Stimulated activated CD4-positive, alpha-beta T cell treated with anti-CD3 and anti-CD28 coated beads, TNF-alpha, amount 100 ng/mL, for 24 hours (primary cell): ENCODE measurements at places on chromosomes 7 and 10.
A peak's percentile ranks its signal among the peaks of the same experiment; 100 is the strongest.

DNA sequence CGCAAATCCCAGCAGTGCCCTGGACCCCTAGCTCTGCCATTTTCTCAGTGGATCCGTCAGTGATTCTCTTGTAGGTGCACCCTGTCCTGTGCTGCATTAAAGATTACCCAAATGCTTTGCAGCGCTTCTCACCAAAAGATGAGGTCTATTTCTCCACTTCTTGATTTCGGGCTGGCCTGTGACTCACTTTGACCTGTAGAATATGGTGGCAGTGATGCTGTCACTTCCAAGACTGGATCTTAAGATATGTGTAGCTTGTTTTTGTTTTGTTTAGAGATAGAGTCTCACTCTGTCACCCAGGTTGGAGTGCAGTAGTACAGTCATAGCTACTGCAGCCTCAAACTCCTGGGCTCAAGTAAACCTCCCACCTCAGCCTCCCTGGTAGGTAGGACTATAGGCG lies 37.0 kb upstream of the ZMIZ1 start:
- DNase-seq: no peak

- no peak for DNase-seq
Observed at GRCh38 chr7:42690794-42691639, 220.9 kb downstream of the C7orf25 start.

- DNase-seq: no peak
Observed at GRCh38 chr10:92125144-92125543, 165.7 kb downstream of the CPEB3 start.

GRCh38 chr7:142301923-142302550 lies 44.2 kb upstream of the PRSS58 start:
- DNase-seq: no peak

GRCh38 chr7:139884441-139884840 lies 55.4 kb downstream of the TBXAS1 start:
- DNase-seq: no peak

- DNase-seq: no peak
Observed at GRCh38 chr10:73868655-73869195, 5.6 kb downstream of the CAMK2G start.

DNA sequence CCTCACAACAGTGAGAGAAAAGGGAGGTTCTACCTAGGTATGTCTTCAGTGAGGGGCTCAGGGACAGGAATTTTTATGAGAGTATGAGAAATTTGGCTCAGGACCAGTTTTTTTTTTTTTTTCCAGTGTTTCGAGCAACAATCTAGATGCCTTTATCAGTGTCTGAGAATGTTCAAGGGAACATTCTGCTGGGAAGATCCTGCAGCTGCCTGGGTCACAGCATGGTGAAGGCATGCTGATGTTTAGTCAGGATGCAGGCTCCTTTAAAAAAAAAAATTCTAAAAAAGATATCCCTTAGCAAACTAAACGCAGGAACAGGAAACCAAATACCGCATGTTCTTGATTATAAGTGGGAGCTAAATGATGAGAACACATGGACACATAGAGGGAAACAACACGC lies 31.0 kb downstream of the SBDS start:
- no peak for DNase-seq

DNA sequence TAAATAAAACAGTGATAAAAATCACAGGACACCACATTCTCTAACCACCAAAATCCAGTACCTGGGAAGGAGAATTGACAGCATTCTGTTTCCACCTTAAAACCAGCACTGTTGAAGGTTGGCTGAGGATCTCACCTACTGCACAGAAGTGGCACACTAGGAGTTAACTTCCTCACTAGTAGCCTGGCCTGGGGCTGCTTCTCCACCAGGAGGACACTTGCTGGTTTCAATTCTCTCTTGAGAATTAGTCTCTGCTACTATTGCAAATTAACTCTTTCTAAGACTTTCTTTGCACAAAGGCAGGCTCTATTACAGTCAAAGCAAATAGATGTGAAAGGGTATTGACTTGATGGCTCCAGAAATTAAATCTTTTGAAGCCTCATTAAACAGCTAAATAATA lies 2.3 kb upstream of the CTTNBP2 start:
- DNase-seq: no peak

- DNase-seq: no peak
Observed at GRCh38 chr10:13972609-13973008, 358.1 kb downstream of the FRMD4A start.

GRCh38 chr7:12979181-12979580 lies 291.7 kb downstream of the ARL4A start:
- DNase-seq: no peak

DNA sequence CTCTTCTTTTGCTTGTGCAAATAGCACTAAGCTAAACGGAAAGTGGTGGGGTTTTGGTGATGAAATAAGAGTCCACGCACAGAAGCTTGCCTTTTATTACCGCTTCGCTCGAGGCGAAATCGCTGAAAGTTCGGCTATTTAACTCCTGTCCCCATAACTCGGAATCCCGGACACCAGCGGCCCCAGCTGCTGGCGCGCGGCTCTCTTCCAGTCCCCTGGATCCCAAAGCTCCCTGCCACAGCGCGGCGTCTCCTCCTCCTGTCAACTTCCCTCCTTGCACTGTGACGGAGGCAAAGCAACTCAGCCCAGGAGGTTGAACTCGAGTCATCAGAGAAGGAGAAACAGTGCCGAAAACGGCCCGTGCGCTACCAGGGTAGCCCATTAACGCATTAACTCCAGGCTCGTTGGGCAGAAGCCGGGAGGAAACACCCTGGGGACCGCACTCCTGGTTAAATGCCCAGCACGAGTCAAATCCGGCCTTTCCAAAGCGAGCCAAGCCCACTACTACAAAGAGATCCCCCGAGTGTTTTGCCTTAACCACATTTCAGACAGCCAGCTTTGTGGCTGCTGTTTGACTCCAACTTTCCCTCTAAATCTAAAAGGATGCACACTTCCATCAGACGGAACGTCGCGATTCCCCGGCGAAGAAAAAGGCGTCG lies 1.3 kb downstream of the SEMA3D start:
- DNase-seq: no peak

DNA sequence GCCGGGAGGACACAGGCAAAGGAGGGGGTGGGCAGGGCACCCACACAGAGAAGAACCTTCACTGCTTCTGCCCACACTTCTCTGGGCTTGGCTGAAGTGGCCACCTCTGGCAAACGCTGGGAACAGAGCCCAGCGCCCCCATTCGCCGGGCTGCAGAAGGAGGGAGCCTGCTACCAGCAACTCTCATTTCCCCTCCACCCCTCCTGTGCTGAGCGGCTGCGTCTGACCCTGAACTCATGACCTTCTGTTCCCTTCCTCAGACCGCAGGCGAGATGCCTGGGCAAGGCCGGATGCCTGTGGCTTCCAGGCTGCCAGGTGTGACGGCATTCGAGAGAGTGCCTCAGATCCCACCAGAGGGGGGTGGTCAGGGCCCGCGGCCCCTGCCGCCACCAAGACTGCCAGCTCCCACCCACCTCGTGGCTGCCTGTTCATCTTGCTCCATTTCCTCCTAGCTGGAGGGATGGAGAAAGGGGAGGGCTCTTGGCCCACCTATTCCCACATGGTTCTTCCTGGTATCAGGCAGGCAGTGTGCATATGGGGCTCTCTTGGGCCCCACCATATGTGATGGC lies 19.8 kb downstream of the DNAJB12 start:
- peak; percentile 87 for DNase-seq

GRCh38 chr10:112361951-112362751 lies 11.8 kb upstream of the ACSL5 start:
- DNase-seq: no peak

GRCh38 chr10:97025613-97026242 lies 160.0 kb downstream of the SLIT1 start:
- DNase-seq: peak; percentile 44

GRCh38 chr10:71213761-71214440 lies 1.5 kb downstream of the UNC5B start:
- DNase-seq: no peak

DNA sequence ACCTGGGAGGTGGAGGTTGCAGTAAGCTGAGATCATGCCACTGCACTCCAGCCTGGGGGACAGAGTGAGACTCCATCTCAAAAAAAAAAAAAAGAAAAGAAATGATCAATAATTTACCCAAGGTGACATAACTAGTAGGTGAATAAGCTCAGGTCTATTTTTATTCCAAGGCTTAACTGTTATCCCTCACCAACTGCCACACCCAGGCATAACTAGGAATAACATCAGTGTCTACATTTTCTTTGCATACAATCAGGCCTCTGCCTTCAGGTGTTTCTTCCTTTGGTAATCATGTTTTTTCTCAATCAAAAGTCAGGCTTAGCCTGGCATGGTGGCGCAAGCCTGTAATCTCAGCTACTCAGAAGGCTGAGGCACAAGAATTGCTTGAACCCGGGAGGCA lies 26.6 kb downstream of the CPEB3 start:
- no peak for DNase-seq

GRCh38 chr7:31047313-31048146 lies 4.6 kb upstream of the ADCYAP1R1 start:
- no peak for DNase-seq

- no peak for DNase-seq
Observed at GRCh38 chr7:112283382-112283910, 77.0 kb downstream of the ZNF277 start.

DNA sequence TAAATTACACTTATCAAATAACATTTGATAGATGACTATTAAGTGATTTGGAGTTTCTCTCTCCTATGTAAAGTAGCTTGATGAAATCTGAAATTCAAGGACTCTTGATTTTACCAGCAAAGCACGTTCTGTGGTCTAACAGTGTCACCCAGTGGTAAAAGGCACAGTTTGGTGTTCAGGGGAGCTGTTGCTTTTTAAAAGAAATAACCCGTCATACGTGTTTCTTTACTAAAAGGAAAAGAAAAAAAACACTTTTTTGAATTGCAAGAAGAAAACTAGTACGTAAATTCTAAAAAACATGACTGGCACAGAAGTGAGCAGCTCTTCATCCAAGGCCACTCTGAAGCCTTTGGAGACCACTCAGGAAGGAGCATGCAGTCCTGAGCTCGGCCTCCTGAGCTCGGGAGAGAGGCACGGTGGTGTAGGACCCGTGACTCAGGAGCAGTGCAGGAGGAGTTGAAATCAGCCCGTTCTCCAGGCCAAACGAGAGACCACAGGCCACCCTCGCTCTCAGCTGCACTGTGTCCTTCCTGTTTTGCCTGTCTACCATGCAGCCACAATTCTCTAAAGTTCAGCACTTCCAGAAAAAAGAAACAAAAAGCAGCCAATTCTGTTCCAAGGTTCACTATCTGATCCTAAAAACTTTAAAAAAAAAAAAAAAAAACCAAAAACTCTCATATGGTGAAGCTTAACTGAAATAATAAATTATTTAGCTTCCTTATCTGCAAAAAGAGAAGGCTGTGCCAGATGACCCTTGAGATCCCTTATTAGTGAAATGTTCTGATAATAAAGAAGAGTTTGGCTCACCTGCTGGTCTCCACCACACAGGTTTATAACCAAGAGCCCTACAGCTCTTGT lies 212.6 kb upstream of the FRMD4A start:
- DNase-seq: peak; percentile 34

DNA sequence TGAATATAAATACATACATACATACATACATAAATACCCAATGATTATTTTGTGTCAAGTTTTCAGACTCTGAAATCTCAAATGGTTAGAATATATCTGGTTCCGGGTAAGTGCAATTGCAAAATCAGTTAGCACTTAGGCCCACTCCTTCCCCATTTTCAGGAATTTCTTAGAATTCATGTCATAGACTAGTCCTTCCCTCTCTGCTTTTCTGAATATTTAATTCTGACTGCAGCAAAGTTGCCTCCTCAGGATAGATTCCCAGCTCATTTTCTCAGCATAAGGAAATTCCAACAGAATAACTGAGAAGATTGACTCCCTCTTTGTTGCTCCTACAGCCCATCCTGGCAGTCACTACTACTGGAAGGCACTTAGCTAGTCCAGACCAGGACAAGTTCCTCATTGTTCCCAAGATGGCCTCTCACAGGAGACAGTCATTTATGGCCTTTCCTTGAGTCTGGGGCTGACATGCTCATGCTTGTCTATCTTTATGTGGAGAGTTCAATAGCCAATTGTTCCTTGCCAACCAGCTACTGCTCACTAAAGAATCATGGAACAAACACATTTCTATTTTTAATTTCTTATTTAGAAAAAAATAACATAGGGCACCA lies 142.9 kb upstream of the ITGB1 start:
- DNase-seq: no peak

DNA sequence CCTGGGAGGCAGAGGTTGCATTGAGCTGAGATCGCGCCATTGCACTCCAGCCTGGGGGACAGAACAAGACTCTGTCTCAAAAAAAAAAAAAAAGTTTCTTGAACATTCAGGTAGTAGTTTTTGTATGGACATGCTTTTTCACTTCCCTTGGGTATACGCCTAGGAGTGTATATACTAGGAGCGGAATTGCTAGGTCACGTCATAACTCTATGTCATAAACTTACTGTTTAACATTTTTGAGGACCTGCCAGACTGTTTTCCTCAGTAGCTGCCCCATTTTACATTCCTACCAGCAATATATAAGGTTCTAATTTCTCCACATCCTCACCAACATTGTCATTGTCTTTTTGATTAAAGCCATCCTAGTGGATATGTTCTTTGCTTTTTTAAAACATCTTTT lies 51.6 kb downstream of the MKI67 start:
- DNase-seq: no peak

DNA sequence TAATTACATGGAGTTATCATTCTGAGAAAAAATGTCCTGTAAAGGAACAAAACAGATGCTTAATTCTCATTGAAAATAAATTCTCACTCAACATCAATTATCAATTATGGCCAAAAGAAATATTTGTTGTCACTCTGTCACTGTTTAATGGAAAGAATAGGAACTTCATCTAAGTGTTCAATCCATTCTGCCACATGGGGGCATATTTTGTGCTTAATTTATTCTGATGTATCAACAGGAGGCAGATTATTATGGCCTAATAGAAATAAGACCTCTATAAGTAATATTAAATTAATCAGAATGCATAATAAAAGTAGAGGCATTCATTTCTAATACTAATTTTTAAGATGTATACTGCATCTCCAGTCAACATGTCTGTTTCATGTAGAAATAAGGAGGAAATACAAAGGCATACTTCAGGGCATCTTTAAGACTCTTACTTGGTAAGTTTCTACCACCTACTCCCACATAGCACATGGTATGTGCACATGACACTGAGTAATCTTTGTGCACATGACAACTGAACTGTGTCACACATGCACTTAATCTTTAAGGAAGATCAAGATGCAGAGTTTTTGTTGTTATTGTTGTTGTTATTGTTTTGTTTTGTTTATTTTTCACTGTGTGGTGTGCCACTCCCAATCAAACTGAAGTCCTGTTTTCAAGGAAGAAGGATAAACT lies 420.4 kb upstream of the SEMA3A start:
- DNase-seq: no peak

GRCh38 chr10:80068270-80068669 lies 10.2 kb upstream of the TMEM254 start:
- DNase-seq: no peak

- DNase-seq: no peak
Observed at GRCh38 chr7:75656740-75657139, 82.0 kb downstream of the HIP1 start.

DNA sequence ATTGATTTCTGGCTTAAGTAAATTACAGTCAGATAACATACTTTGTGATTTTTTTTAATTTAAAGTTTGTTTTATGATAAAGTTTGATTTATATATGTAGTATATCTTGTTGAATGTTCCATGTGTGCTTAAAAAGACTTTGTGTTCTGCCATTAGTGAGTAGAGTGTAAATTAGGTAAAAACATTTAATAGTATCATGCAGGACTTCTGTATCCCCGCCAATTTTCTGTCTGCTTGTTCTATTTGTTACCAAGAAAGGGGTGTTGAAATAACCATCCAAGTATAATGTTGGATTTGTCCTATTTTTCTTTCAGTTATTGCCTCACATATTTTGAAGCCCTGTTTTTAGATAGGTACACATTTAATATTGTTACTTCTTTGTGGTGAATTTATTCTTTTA lies 172.1 kb downstream of the CAMK1D start:
- no peak for DNase-seq
